Stimulated activated CD4-positive, alpha-beta T cell treated with anti-CD3 and anti-CD28 coated beads, Interleukin-1b, Interleukin-23, amount 100 ng/mL, for 1 hour (primary cell): ENCODE measurements at places on chromosomes 12 and 14.

GRCh38 chr12:118603610-118604361 is 227.4 kb downstream of the SUDS3 start:
- DNase-seq, result no peak

GRCh38 chr14:96889091-96889490 is 91.9 kb downstream of the VRK1 start:
- no peak for DNase-seq

- DNase-seq, result no peak
These were observed at the start of gene TNFAIP2 for GRCh38 chr14:103122947-103123633. Gene TNFAIP2 (plus strand): TSS chr14:103123461. CDS start chr14:103126458, 2,997 bp downstream.

DNA sequence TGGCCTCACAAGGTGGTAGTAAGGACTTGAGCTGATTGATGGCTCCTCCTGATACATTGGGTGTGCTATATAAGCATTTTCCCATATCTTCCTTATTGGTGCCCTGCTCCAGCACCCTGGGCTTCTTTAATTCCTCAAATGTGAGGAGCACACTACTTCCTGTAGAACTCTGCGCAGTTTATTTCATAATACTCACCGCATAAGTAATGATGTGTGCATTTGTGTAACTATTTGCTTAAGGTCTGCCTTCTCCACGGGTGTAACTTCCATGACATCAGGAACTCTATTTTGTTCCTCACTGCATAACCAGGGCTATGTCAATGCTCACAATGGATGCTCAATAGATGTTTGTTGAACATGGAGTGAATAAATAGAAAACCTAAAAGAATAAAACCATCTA is 392.2 kb downstream of the SEC23A start:
- no peak for DNase-seq

GRCh38 chr12:127912035-127912665 is 354.8 kb upstream of the TMEM132C start:
- no peak for DNase-seq

DNA sequence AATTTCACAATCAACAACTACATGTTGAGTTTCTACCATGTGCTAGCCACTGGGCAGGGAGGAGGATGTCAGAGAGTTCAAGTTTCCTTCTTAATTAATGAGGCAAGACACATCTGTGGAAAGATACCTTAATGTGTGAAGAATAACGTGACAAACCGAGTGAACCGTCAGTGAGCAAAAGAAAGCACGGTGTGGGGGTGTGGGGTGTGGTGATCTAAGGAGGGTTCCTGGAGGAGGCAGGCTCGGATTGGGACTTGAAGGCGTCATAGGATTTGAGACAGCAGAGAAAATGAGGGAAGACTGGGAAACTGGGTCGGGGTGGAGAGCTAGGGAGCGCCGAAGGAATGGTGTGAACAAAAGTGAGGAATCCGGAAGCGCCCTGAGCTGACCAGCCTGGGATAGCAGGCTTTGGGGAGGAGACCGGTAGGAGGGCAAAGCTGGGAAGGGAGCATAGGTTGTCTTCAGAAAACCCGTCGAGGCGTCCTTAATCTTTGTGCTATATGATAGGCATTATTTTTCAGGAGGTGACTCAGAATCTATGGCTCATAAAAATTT is 22.3 kb downstream of the GALNT8 start:
- no peak for DNase-seq

DNA sequence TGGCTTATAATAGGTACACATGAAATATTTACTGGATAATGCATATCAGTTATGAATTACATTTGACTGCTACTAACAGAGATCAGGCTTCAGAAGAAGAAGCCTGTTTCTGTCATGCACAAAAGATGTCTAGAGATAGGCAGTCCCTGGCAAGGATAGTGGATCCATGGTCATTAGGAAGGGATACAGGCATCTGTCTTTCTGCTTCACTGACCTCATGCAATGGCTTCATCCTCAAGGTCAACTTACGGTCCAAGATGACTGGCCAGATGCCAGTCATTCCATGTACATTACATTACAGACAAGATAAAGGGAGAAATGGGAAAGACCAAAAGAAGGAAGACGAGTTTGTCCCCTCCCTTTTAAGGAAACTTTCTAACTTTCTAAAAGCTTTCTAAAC is 94.0 kb downstream of the NUAK1 start:
- no peak for DNase-seq

- no peak for DNase-seq
These were observed 114.7 kb upstream of the AMN1 start for GRCh38 chr12:31843398-31844095.

- DNase-seq, result no peak
These were observed 5.8 kb upstream of the C12orf75 start for GRCh38 chr12:105324704-105325103.

DNA sequence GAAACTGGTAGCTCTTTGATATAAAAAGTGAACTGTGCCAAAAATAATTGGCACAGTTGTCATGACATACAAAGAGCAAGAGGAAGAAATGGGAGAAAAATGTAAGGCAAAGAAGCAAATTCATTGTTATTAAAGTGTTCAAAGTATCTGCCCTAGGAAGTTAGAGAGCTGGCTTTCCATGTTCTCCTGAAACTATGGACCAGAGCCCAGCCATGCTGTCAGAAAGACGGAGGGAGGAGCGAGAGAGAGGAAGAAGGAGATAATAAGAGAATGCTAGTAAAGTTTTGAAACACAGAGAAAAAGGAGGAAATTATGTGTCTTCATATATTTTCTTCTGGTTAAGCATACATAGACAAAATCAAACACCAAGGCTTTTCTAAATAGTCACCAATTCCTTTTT is 78.1 kb upstream of the PELI2 start:
- no peak for DNase-seq

DNA sequence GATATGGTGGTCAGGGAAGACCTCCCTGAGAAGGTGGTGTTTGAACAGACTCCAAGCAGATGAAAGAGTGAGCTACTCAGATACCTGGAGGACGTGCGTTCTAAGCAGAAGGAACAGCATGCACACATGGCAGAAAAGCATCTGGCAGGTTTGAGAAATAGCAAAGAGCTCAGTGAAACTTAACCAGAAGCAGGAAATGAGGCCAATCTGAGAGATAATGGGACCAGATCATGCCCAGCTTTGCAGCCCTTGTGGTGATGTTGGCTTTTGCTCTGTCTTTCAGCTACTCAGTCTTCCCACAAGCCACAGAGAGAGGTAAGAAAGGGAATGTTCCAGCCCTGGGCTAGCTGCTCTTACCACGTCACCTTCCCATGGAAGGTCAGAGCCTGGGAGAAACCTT is 176.3 kb upstream of the GSC start:
- no peak for DNase-seq

DNA sequence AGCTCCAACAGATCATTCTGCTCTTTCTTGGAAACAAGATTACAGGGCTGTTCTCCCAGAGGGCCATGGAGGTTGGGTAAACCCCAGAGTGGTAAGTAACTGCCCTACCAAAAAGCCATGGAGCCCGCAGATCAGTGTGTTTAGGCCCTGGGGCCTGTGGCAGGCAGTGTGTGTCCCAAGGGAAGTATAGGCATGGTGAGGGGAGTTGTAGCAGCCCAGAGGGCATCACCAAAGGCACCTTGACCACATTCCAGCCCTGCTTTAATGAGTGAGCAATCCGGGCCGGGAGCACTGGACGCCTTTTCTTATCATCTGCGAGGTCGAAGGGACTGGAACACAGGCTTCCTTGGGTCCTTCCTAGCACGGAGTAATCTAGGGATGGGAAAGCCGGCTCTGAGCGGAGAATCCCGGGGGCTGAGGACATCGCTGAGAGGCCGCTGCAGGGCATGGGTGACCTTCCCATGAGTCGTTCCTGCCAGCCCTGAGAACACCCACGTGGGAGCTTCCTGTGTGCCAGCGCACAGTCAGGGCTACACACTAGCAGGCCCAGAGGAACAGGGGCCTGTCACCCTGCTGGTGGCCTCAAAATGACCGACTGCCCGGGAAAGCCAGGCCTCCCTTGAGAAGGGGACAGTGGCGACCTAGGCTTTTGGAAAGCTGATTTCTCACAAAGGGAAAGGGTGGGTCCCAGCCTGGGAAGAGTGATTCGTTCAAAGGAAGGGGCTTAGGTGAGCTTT is 91.3 kb downstream of the NINJ2 start:
- no peak for DNase-seq

DNA sequence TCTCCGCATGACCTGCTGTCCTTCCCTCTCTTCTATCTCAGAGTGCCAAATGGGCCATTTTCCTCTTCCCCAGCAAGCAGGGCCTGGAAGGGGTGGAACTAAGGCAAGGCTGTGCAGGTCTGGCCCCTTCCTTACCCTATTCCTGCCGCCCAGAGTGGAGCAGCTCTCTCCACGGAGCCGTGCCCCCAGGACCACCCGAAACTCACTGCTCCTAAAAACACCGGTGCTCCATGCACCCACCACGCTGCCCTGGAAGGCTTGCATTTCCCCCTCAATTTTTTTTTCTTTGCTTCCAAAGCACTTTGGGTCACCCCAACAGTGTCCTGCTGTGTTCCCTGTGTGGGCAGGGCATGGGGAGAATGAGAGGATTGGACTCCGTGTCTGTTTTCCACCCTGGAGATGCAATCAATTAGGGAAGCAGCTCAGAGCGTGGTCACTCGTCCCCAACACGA is 48.5 kb upstream of the MEG3 start:
- no peak for DNase-seq

GRCh38 chr14:99649219-99649618 is 4.3 kb downstream of the HHIPL1 start:
- no peak for DNase-seq

- DNase-seq, result no peak
These were observed 46.7 kb downstream of the WBP11 start for GRCh38 chr12:14756334-14757143.

- no peak for DNase-seq
These were observed 410.8 kb downstream of the NAV3 start for GRCh38 chr12:78241446-78241845.

DNA sequence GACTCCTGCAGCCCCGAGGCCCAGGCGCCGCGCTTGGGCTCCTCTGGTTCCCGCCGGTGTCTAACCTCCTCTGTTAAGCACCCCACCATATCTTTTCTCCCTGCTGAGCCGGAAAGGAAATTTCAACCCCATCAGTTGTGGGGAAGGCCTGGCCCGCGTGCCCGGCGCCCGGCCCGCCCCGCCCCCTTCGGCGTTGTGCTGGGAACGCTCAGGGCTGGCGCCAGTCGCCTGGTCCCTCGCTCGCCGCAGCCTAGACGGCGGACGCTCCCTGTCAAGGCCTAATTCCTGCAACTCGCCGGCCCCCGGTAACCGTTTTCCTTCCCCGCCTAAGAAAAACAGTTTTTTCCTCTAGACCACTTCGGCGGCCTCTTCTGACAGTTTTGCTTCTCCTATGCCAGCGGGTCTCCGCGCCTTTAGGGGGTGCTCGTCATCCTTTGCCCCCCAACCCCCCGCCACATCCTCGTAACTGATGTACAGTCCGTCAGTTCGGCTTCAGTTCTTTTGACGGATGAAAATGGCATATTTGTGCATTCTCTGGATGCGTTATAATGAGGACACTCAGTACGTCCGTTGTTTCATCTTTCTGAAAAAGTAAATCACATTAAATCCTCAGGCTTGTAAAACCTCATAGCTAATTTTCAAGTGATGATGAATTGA is 506 bp upstream of the NAP1L1 start:
- no peak for DNase-seq

DNA sequence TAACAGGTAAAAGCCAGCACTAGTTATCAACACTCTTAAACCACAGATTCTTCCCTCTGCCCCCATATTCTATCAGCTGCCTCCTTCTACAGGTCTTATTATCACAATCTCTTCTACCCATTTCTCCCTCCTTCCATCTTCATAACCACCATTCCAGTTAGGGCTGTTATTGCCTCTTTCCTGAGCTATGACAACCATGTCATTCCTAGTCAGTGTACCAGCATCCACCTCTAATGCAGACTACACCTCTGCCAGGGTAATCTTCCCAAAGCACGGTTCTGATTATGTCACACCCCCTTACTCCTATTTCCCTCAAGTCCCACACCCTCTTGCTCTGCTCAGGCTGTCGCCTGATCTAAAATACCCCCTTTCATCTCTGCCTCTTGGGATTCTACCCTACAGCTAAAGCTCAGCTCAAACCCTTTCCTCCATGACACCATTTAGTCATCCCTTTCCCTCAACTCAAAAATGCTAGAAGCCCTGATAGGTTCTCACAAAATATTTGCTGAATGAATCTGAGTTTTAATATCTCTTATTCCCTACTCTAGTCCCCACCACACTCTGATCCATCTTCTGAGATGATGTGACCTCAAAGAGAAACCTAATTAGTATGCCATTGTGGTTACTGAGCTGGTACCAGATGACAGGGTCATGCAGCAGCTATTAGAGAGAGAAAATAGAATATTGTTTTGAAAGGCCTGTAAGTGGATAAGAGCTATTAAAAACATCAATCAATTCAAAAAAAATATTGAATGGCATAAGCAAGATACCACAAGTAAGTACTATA is 11.7 kb downstream of the RACGAP1 start:
- DNase-seq, result no peak

DNA sequence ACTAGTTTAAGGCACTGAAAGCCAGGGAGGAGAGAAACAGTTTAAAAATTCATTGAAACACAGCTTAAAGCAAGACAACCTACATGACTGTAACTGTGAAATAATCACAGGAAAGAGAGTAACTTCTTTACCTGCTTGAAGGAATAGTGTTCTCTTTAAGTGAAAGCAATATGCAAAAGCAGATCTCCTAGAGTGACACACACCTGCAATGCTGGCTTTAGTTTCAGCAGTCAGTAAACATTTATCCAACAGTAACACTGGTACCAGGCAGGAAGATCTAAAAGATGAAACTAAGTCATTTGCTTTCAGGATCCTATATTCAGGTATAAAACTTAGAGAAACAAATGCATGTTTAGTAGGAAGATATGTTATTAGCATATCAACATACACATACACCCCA is 85.3 kb upstream of the PPM1H start:
- no peak for DNase-seq

DNA sequence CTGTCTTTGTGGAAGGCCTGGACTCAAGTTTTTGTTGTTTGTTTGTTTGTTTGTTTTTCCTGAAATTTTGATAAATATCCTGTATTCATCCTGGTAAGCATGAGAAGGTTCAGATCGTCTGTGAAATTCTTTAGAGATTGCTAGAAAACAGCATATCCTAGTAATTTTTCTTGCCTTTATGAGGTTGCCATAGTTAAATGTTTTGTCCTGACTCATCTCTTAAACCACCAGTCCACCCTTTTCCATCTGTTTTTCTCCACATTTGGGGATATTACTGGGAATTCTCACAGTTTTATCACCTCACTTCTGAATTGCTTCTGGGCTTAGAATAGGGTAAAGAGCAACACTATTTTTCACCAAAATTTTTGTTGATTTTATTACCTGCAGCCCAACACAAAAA is 248.3 kb downstream of the FBXL14 start:
- no peak for DNase-seq

GRCh38 chr14:20905676-20906075 is 14.5 kb downstream of the RNASE3 start:
- DNase-seq, result no peak

- no peak for DNase-seq
These were observed 162.2 kb upstream of the ALG10B start for GRCh38 chr12:38154096-38155019.

- no peak for DNase-seq
These were observed 378.8 kb downstream of the ALG10 start for GRCh38 chr12:34400986-34401658.

- no peak for DNase-seq
These were observed 11.5 kb downstream of the SPTSSA start for GRCh38 chr14:34450542-34450915.
